Stimulated activated CD8-positive, alpha-beta memory T cell treated with anti-CD3 and anti-CD28 coated beads, Interleukin-15, amount 100 ng/mL, for 4 hours (primary cell): ENCODE measurements at places on chromosomes 2 and 18.

GRCh38 chr18:7447318-7448028, 119.6 kb upstream of the PTPRM start:
- DNase-seq: no peak

- no peak for DNase-seq
These were observed 52.7 kb upstream of the CRIM1 start for GRCh38 chr2:36302911-36303310.

GRCh38 chr2:229438430-229439159, 167.5 kb upstream of the PID1 start:
- no peak for DNase-seq

- no peak for DNase-seq
These were observed 264.1 kb upstream of the MEIS1 start for GRCh38 chr2:66170744-66171330.

GRCh38 chr18:24199372-24199962, 60.6 kb downstream of the CABYR start:
- DNase-seq: no peak

DNA sequence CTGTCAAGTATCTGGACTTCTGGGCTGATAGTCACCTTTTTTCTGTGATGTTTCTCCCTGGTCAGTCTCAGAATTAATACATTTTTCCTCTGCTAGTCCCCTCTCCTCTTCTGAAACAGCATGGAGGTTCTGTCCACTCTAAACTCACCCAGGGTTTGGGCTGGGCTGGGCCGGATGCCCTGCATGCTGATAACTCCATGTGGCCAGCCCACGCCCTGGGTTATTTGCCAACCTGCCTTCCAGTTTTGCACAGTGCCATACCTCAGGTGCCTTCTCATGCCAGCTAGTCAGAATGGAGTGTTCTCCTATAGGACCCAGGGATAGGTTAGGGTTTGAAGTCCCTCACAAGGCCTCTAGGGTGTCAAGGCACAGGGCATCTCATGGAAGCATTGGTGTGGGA, 32.2 kb downstream of the MEX3C start:
- no peak for DNase-seq

GRCh38 chr2:173750831-173751230, 214.3 kb downstream of the SP3 start:
- no peak for DNase-seq

- DNase-seq: no peak
These were observed 12.6 kb downstream of the TEX51 start for GRCh38 chr2:126911111-126911796.

GRCh38 chr2:24434541-24434940, 56.5 kb upstream of the NCOA1 start:
- no peak for DNase-seq

GRCh38 chr18:32048507-32049091, 30.0 kb downstream of the RNF125 start:
- DNase-seq: no peak

DNA sequence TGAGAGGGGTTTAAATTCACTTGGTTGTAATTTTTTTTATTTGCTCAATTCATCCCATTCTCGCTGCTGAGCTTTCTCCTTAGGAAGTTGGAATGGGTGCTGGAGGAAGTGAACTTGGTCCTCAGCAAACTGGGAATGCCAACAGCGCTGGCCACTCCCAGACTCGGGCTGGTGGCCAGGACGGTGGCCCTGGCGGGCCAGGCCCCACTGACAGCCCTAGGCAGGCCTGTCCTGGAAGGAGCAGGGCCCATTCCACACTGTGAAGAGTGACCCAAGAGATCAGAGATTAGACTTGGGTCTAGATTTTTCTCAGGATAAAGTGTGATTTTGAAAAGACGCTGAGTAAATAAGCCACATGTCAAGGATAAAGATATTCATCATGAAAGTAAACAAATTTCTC, 132.7 kb downstream of the HDAC4 start:
- no peak for DNase-seq

DNA sequence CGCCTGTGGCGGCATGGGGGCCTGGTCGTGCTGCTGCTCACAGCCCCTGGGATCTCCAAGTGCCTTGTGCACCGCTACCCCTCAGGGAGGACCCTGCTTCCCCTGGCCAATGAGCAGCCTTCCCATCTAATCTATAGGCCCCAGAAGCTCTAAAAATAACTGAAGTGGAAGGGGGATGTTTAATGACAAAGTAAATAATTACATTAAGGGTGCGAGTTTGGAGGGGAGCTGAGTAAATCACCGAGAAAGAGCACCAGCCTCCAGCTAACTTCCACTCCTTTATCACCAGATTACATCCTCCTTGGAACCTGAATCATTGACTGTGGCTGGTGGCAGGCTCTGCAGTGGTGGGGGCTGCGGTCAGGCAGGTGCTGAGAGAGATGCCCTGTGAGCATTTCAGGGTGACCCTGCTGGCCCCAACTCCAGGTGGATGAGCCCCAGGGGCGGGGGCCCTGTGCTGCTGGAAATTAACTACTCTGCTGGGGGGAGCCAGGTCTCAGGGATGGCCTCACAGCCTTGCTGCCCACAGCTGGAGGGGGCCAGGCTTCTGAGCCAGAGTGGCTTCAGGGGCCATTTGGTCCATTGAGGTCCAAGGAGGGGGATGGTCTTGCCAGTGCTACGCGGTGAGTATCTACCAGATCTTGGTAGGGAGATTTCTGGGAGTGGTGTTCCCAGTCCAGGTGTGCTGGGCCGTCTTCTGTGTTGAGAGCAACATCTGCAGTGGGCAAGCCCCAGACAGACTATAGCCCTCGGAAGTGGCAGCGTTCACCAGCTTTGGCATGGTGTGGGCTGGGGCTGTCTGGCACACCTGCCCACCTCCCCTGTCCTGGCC, 74.2 kb downstream of the GLI2 start:
- no peak for DNase-seq

GRCh38 chr2:204112084-204112770, 175.7 kb downstream of the ICOS start:
- DNase-seq: no peak

GRCh38 chr18:25895518-25895917, 194.9 kb downstream of the SS18 start:
- DNase-seq: no peak

DNA sequence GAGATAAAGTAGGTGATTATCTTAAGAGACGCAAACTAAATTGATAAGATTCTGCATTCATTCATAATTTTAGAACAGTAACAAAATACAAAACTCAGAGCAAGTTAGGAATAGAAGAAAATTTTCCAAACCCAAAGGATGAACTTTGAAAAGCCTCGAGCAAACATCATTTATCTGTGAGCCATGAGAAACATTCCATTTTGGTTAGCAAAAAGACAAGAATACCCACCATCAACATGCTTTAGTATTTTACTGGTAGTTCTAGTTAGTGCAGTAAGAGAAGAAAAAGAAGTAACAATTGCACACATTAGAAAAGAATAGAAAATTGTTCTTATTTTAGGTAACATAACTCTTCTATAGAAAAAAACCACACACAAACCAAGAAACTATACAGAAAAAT, 291.3 kb upstream of the TCF4 start:
- DNase-seq: no peak

- no peak for DNase-seq
These were observed 79.6 kb downstream of the RAB31 start for GRCh38 chr18:9787712-9788111.

GRCh38 chr2:118845522-118846441, 1.7 kb downstream of the EN1 start:
- no peak for DNase-seq

DNA sequence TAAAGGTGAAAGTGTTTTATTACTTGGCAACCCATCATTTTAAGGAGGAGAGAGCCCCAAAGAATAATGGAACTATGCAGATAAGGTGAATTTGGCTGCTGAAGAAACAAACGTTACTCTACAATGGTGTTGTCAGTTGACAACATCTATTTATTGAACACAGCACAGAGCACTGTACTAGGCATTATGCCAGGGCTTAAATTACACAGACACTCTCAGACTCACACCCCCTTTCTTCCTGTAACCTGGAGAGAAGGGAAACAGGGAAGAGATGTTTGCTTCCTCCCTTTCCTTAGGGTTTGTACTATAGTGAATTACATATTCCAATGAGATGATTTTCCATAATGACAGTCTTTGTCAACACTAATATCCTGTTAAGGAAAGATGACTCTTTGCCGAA, 94.0 kb upstream of the ATP5MC3 start:
- DNase-seq: no peak
